ENCODE measurements at places on chromosomes 5 and 9.

GRCh38 chr9:121221664-121222055 lies 20.0 kb upstream of the RAB14 start:
- no peak for DNase-seq

GRCh38 chr9:97985058-97985861 lies 2.1 kb downstream of the ANP32B start:
- DNase-seq: no peak

DNA sequence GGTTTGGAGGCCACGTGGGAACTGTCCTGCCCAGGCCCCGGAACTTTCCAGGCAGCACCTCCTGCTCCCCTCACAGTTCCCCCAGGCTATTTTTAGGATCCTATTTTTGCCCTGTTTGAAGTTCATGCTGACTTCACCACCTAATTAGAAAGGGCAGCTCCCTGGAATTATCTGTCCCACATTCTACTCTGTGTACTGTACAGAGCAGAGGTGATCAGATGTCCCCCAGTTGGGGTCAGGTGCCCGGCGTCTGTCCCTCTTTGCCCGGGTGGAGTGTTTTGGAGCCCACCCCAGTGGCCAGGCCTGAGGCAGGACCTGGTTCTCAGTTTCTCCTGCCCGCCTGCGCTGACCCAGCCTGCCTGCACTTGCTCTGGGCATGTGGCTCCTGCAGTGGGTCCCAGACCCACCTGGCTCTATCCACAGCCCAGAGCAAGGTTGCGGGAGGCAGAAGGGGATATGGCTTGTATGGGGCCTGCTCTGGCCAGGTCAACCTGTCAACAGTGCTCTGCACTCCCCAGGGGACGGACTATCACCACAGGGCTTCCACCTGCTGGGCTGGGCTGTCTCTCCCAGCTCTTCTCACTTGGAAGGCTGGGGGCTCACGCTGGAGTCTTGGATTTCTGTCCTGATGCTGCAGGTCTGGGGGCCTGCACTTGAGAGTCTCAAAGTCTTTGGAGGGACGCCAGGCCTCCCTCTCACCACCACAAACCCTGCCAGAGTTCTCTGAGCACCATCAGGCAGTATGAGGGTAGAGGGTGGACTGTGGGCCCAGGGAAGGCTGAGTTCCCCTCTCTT lies 268.3 kb downstream of the GADD45G start:
- DNase-seq: no peak

GRCh38 chr5:172800088-172800551 lies 29.1 kb upstream of the DUSP1 start:
- DNase-seq: no peak

DNA sequence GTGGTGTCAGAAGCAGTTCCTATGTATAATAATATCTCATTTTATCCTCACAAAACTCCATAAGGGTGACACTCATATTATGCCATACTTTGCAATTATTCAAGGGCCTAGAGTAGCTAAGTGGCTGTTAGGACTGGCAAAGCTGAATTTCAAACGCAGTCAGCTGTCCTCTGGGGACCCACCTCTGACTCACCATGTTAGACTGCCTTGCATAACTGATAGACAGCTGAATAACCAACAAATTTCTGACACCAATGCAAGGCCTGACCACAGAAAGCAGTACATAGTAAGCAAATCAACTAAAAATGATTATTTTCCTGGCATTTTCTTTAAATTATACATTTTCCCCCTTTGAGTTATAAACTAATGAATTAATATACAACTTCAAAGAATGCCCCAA lies 251.6 kb upstream of the PTGER4 start:
- no peak for DNase-seq

GRCh38 chr5:74272024-74272775 lies 368.3 kb downstream of the ENC1 start:
- peak; percentile 71 for DNase-seq

DNA sequence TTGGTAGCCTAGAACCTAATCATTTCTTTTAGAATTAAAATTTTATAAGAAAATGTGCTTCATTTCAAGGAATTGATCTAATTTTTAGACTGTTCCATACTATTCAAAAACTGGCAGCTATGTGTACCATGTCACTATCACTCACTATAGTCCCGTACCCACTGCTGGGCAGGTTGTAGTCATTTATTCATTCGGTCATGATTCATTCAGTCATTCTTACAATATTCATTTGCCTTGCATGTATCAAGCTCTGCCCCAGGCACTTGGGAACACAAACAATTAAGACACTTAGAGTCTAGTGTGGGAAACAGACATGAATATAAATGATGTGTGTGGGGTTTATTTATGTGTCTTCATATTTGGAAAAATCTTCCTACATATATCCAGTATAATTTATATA lies 26.4 kb downstream of the TDRD7 start:
- DNase-seq: no peak

GRCh38 chr5:139765409-139766217 lies 30.0 kb upstream of the PSD2 start:
- peak; percentile 87 for DNase-seq

DNA sequence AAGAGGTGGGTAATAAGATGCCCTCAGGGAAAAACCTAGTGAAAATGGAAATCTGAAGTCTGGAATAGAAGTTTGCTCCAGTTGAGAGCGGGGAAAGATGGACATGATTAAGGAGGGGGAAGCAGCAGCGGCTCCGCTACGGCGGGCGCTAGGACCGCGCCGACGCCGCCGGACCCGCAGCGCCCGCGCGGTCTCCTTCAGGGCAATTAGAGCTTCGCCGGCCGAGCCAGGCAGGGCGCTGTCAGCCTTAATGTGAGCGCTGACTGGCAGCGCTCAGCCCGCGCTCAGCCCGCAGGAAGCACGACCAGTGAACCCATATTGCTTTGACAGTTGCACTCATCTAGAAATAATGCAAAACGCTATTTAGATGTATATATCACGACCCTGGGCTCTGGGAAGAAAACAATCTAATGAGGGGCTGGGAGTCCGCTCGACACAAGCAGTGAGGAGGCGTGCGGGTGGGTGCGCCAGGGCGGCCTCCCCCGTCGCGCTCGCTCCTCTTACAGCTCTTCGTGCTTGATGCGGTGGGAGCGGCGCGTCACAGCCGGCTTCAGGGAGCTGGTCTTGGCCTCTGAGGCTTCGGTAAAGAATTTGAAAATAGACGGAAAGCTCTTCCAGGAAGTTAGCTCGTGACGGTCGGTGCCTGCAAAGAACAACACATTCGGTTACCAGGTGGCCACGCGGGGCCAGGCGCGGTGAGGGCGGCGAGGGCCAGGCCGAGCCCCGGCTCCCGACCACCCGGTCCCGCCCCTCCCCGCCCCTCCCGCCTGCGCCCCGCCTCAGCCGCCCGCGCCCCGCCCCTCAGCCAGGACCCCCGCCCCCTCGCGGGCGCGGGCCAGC lies 37.7 kb downstream of the NR2F1 start:
- DNase-seq: peak; percentile 82

- no peak for DNase-seq
Observed at GRCh38 chr5:138920181-138920580, 45.0 kb upstream of the LRRTM2 start.

DNA sequence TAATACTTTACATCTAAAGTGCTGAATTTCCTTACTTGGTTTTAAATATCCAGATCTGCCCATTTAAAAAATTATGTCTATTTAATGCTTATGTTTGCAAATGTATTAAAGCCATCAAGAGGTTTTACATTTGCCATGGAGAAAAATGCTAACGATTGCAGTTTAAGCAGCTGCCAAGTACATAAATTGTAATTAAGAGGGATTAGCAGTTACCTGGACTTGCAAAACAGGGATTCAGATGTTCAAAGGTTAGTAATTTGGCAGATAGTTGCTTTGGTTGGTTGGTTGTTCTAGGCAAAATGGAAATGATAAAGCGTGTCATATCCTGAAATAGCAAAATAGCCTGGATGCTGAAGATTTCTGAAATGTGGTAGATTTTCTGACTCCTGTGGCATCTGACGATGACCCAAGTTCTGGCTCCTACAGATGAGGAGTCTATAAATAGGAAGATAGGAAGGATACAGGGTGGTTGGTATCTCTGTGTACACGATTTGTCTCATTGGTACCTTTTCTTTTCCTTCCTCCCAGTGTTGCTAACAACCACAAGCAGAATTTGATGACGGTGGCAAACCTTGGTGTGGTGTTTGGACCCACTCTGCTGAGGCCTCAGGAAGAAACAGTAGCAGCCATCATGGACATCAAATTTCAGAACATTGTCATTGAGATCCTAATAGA lies 282.9 kb downstream of the NR3C1 start:
- no peak for DNase-seq

- DNase-seq: no peak
Observed at GRCh38 chr9:122033775-122034373, 59.2 kb downstream of the TTLL11 start.

- no peak for DNase-seq
Observed at GRCh38 chr5:135377751-135378680, 21.0 kb downstream of the MACROH2A1 start.

DNA sequence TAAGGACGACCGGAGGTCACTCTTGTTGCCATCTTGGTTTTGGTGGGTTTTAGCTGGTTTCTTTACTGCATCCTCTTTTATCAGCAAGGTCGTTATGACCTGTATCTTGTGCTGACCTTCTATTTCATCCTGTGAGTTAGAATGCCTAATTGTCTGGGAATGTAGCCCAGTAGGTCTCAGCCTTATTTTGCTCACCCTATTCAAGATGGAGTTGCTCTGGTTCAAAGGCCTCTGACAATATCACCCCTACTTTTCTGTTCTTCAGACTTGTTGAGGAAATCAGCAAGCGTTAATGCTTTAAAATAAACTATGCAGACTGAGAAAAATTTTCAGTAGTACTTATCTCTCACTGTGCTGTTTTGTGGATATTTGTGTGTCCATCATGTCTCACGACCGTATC lies 92.6 kb downstream of the MTRR start:
- no peak for DNase-seq

DNA sequence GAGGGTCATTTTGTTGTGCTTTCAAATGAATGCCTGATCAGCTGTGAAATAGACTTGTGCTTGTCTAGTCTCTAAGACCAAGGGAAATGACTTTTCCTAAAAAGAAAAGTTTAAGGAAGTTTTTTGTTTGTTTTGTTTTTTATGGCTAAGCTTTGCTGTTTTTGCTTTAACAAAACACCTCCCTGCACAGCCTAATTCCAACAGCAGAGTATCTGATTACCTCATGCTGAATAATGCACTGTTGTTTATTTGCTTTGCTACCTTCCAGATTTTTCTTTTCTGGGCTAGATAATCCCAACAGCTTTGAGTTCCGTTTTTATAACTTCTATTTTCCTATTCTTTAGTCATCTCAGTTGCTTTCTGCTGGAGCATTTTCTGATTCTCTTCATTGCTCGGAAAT lies 95.8 kb downstream of the AOPEP start:
- no peak for DNase-seq

- DNase-seq: no peak
Observed at GRCh38 chr5:132271251-132272246, 14.1 kb downstream of the PDLIM4 start.

GRCh38 chr5:25094219-25094618 lies 449.4 kb upstream of the CDH10 start:
- DNase-seq: no peak

- peak; percentile 77 for DNase-seq
Observed at GRCh38 chr5:60287174-60287771, 393.7 kb upstream of the PDE4D start.

GRCh38 chr9:84754881-84755280 lies 85.4 kb downstream of the NTRK2 start:
- DNase-seq: no peak

GRCh38 chr9:127753622-127754021 lies 18.5 kb upstream of the TOR2A start:
- no peak for DNase-seq

DNA sequence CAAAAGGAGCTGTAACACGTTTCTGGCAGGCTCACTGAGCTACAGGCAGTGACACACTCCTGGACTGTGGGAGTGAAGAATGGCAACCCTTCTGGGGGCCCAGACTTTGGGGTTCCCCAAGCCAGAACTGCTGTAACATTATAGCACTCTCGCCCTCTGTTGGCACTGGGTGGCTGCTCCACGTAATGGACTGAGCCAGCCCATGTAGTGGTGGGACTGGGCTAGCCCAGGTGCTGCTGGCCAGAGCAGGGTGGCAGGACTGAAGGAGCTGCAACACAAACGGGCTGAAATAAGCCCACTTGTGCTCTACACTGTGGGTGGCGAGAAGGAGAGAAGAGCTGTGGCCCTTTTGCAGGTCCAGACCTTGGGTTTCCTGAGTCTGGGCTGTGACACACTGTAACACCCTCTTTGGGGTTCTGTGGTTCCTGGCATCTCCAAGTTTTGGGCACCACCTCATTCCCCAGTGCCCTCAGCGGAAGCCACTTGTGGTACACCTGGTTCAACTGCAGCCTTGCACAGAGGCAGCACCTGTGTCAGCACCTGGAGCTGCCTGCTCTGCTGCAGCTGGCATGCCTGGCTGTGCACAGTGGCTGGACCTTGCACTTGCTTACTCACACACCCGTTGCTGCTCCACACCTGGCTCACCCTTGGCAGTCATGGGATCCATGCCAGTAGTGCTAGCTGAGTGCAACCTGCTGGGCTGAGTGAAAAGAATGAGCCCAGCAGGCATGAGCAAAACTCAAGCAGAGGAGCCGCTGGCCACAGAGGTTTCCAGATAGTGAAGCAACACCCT lies 95.0 kb upstream of the PRR16 start:
- DNase-seq: no peak

DNA sequence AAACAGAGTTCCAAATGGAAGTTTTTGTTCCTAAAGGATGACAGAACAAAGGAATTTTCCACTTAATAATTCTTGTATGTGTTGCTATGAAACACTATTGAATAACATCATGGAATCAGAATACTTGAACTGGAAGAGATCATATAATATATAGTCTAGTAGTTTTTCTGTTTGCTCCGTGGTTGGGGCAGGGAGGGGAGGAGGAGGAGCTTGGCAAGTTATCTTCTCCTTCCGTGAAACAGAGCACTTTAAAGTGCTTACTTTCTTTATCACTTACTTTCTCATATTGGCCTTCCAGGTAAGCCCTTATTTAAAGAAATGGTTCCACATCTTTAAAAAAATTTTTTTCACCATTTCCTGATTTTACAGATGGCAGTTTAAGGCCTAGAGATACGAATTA lies 165.9 kb upstream of the TLX3 start:
- DNase-seq: no peak

DNA sequence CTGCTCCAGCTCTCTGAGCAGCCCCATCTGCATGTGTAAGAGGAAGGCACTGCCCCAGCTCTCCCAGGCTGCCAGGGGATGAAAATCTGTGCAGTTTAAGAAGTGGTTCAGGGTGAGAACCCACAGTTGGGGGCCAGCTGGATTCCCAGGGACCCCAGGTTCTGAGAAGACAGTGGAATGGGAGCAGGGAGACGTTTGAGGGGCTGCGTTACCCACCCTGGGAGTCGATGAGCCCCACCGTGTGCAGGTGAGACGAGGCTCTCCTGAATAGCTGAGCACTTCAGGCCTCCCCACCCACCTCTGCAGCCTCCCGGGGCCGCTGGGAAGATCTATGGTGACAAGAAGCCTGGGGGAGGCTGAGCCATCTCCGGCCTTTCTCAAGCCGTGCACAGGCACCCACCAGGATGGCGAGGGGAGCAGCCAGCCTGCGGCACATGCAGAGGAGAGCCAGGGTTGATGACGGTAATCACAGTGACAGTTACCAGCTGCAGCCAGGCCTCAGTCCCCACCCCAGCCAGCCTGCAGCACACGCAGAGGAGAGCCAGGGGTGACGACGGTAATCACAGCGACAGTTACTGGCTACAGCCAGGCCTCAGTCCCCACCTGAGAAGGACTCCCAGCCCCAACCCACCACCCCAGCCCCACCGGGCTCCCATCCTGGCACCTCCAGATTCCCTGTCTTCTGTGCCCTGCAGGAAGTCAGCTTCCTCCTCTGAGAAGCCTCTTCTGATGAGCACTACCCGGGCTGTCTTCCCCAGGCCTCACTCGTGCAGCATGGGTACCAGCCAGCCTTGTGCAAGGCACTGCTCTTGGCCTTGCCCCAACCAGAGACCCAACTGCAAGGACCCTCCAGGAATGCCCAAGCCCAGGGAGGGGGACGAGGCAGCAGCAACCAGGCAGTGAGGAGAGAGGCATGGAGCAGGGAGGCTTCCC lies 150.8 kb upstream of the PPP1R26 start:
- DNase-seq: no peak

All from iPS-NIHi11 (cell line).